ENCODE measurements at places on chromosomes 2 and 18. TPM values are rescaled to one million over a fixed set of nuclear protein-coding genes. Genes with fewer than 3 reads are reported as not detected.
A peak's percentile ranks its signal among the peaks of the same experiment; 100 is the strongest.

GRCh38 chr2:150378686-150379085 is 108.8 kb downstream of the RND3 start:
- no peak for DNase-seq

DNA sequence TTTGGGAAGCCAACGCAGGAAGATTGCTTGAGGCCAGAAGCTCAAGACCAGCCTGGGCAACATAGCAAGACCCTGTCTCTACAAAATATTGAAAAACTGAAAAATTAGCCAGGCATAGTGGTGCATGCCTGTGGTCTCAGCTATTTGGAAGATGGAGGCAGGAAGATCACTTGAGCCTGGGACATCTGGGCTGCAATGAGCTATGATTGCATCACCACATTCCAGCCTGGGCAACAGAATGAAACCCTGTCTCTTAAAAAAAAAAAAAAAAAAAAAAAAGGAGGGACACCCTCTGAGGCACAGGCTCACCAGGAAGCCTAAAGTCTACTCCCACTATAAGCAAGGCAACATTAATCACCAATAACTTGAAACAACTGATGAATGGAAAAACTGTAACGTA is 151.1 kb downstream of the CCDC148 start:
- DNase-seq = no peak

DNA sequence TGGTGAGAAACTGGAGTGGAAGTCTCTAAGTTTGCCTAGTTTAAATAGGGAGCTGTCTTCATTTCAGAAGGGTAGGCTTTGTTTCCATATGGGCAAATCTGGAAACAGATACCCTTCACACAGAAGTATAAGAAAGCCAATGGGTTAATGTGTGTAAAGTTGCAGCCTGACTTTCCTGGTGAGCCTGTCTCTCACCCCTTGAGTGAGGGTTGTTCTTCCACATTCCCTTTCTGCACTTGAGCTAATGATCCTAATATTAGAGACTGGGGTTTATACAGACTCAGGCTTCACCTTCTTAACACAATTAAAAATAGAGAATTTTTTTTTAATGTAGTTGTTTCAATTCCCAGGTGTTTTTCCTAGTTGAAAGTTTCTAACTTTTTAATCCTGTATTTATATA is 108.6 kb upstream of the EML6 start:
- DNase-seq = no peak

- no peak for DNase-seq
These were observed 160.3 kb upstream of the ACAA2 start for GRCh38 chr18:49973592-49973991.

GRCh38 chr2:136376798-136377211 is 258.9 kb upstream of the CXCR4 start:
- DNase-seq = no peak

GRCh38 chr2:106065268-106065982 is 128.7 kb downstream of the UXS1 start:
- peak; percentile 84 for DNase-seq

GRCh38 chr2:143030127-143030526 is 99.1 kb upstream of the ARHGAP15 start:
- no peak for DNase-seq

GRCh38 chr2:159854481-159854880 is 56.5 kb upstream of the CD302 start:
- DNase-seq = no peak

DNA sequence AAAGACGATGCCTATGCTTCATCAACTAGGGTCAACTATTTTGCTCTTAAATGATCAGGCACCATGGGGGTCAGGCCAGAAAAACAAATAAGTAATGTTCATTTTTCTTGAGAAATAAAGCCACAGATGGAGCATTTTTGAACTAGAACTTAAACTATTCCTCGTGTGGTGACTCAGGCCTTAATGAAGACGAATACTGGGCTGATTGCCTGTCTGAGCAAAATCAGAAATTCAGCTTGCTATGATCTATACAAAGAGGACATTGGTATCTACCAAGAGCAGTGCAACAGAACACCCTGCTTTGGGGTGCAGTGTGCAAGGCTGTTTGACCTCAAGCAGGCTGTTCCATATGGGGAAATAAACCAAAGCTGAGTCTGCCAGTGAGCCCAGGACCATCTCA is 176.0 kb downstream of the NRP2 start:
- no peak for DNase-seq

GRCh38 chr2:25740810-25741381 is 67.5 kb upstream of the DTNB start:
- no peak for DNase-seq

- no peak for DNase-seq
These were observed 33.8 kb upstream of the HAAO start for GRCh38 chr2:42826231-42826630.

GRCh38 chr18:49663899-49664890 is 102.3 kb downstream of the LIPG start:
- DNase-seq = no peak

GRCh38 chr2:130336877-130337734 is 5.6 kb upstream of the IMP4 start:
- DNase-seq = peak; percentile 94

- DNase-seq = no peak
These were observed 15.8 kb downstream of the DNAJC27 start for GRCh38 chr2:24955921-24956320.

- DNase-seq = no peak
These were observed 73.5 kb upstream of the NEDD4L start for GRCh38 chr18:57970356-57971095.

GRCh38 chr2:162092658-162093556 is 18.9 kb upstream of the DPP4 start:
- DNase-seq = no peak

DNA sequence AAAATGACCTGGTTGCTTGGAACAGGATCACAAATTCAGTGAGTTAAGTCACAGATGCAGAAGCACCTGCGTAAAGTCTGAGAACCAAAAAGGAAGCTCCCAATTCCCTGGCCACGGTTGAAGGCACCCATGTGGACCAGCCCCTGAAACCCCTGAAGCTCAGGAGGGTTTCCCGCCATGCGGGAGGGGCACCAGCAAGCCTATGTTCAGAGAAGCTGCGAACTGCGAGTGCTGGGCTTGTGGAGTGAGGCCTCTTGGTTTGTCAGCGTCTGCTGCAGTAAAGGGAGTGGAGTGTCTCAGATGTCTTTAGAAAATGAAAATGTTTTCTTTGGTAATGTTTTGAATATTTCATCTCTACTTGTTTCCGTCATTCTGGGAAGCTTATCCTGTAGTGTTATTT is 16.1 kb upstream of the ACKR3 start:
- peak; percentile 76 for DNase-seq

DNA sequence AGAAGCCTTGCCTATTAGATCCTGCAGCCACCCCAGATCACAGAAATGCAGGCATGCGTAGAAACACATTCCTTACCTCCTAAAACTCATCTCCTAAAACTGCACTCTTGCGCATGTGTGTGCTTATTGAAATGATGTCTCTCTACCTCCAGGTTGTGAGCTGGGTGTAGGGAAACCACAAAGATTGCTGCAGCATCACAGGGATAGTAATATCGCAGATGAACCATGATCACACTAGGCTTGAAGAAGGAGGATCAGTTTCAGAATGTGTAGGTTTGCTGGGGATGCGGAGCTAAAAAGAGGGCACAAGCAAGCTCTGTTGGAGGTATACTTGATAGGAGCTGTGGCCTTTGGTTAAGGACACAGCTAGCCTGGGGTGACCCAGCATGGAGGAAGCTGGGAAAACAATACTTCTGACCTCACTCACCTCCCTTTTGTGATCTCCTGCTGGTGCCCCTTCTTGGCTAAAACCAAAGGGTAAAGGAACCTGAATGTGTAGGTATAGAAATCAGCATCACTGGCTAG is 118.8 kb downstream of the SETBP1 start:
- DNase-seq = no peak

GRCh38 chr2:171139860-171140259 is 20.8 kb downstream of the TLK1 start:
- no peak for DNase-seq

The CNTNAP5 gene
- total RNA-seq = not detected

The TRIM43 gene
- total RNA-seq = not detected

The STPG4 gene
- total RNA-seq = 0.37 TPM

The AGXT gene
- not detected for total RNA-seq

The SPRED2 gene
- total RNA-seq = 44.4 TPM

The ZAP70 gene
- 0.44 TPM for total RNA-seq

The RGPD4 gene
- 0.18 TPM for total RNA-seq

The MARS2 gene
- total RNA-seq = 4.2 TPM

The PTPN4 gene
- 21.4 TPM for total RNA-seq

The PSMA8 gene
- total RNA-seq = not detected

The SCTR gene
- total RNA-seq = not detected

The BOLL gene
- total RNA-seq = not detected

The GPR155 gene
- 5.2 TPM for total RNA-seq

The ABCB11 gene
- total RNA-seq = not detected

The LPIN2 gene
- total RNA-seq = 34.8 TPM

Measured in osteocyte (in vitro differentiated cells).